ENCODE measurements at places on chromosomes 4 and X. TPM values are rescaled to one million over a fixed set of nuclear protein-coding genes. Genes with fewer than 3 reads are reported as not detected.

DNA sequence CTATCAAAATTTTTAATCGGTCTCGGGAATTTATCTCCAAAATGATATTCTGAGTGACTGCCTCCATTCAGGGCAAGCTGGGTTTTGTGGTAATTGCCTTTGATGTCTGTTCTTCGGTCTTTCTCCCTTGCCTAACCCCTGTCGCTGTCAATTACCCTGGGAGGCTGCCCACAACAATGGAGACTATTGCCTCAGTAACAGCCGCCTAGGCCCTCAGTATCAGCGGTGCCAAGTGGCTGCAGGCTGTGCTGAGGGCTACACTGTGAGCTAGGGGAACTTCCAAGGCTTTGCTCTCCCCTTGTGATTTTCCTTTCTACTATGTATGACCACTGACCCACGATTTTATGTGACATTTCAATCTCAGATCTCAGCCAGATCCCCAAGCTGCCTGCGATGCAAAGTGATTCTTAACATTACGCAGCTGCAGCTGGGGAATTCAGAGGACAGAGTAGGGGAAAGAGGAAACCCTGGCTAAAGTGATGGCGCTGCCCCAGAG is 36.3 kb upstream of the REST start:
- no peak for DNase-seq

GRCh38 chrX:51837921-51838320 is 55.5 kb upstream of the MAGED1 start:
- no peak for DNase-seq

- no peak for DNase-seq
These were observed 239.5 kb downstream of the PRDM5 start for GRCh38 chr4:120682981-120683380.

GRCh38 chr4:27272217-27272616 is 411.6 kb downstream of the STIM2 start:
- no peak for DNase-seq

DNA sequence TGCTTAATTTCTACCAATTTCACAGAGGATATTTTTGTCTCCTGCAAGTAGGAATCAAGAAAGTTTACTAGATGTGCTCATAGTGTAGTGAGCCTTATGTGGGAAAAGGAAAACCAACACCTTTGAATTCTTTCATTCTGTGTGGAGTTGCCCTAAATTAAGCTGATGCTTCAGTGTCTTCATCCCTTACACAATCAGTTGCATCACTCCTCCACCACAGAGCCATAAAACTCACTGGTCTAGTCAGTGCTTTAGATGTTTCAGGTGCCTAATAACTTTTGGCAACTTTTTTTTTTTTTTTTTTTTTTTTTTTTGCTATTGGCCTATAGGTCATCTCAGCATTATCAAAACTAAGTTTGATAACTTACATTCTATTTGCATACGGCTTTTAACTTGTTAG is 41.5 kb downstream of the HHIP start:
- no peak for DNase-seq

- DNase-seq = no peak
These were observed 244.9 kb upstream of the AGA start for GRCh38 chr4:177687117-177687516.

GRCh38 chrX:45849261-45849862 is 648.7 kb upstream of the DIPK2B start:
- DNase-seq = peak; percentile 75

- no peak for DNase-seq
These were observed 62.3 kb upstream of the PGRMC2 start for GRCh38 chr4:128349921-128350320.

DNA sequence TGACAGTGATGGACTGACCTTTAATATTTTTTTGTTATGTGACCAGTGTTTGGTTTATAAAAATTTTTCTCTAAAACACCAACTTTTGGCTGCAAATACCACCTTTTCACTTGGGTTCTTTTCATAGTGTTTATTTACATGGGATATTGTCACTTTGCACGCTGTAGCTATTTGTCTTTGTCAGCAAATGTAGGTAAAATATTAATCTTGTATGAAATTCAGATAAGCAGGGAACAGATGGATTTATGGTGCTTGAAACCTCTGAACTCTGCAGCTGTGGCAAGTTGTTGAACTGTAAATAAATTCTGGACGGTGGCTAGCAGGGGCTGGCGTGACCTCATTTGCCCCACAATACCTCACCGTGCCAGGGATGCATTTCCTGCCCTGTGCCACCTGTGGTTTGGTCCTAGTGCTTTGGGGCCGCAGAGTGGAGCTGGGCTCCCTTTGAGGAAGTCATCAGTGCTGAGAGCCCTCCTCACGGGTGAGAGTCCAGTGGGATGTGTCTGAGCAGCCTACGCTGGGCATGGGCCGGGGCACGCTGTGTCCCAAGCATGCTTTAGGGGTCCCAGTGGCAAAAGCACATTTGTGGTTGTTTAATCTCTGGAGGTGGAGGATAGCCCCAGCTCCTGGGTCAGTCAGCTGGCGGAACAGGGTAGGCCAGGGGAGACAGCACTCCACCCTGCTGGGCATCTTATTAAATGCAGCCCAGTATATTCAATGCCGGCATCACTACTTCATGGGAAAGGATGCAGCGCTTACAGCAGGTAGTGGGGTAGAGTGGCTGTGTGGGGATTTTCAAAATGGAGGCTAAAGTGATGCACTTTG is 108.6 kb downstream of the TBL1X start:
- no peak for DNase-seq

DNA sequence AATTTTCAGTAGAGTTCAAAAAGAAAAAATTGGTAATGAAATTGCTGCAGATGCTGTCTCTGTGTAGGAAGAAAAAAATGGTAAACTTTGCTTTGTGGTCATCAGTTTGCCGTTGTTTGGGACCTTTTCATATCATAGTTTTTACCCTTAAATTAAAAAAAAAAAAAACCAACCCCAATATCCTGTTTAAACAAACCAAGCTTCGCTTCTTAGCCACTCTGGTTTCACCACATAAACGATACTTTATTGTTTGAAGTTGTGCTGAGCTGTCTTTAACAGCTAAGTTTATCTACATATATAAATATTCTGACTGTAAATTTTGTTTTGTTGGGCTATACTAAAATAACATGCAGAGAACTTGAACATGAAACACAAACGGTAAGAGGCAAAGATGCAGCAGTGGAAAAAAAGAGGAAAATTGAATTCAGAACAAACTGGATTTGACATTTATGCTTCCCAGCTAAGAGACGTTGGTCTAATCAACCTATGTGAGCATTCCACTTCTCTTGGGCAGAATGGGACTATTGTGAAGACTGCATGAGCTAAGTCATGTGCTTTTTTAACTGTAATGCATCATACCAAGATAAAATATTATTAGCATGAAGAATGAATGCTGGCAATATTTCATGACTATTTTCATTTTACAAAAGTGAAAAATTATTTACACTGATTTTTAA is 15.7 kb upstream of the H2AZ1 start:
- DNase-seq = no peak

DNA sequence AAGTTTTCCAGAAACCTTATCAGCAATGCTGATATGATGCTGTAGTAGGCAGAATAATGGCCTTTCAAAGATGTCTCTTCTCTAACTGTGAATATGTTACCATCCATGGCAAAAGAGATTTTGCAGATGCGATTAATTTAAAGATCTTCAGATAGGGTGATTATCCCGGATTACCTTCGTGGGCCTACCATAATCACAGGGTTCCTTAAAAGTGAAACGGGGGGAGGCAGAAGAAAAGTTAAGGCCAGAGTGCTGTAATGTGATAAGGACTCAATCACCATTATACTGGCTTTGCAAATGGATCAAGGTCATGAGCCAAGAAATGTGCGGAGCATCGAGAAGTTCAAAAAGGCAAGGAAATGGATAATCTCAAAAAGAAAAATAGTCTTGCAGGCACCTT is 459.6 kb downstream of the CCSER1 start:
- no peak for DNase-seq

DNA sequence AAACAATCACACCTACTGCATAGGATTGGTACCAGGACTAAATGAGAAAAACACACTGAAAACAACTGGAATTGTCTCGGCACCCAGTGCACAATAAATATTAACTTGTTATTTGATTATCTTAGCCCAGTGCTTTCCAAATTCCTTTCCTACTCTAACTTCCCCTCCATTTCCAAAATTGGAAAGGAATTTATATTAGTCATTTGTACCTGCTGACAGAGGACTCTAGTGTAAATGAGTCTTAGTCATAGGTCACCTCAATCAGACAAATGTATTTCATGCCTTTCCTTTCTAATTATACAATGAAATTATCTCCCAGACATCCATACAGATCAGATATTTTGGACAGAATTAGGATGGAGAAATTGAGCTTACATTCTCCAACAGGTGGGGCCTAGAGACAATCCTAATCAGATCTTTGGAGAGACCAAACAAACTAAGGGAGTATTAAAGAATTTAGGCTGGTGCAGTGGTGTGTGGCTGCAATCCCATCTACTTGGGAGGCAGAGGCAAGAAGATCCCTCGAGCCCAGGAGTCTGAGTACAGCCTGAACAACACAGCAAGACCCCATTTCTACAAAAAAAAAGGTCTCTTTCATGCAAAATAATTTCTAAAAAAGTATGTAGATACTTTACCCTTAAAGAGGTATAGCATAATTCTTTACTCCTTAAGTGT is 10.1 kb downstream of the SH3D19 start:
- DNase-seq = peak; percentile 68

DNA sequence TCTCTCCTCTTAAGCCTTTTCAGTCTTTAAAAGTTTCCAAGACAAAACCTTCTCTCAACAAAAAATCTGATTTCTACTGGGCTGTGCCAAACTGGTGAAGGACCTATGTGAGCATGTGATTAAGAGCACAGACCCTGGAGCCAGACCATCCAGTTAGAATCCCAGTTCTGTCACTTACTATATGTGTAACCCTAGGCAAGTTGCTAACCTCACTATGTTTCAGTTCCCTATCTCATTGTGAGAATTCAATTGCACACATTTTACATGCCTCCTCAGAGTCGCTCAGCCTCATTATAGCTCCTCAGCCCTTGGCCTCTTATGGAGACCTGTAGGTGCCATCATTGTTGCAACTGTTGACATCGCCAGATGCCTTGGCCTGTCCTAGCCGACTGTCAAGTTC is 54.1 kb upstream of the VEGFD start:
- no peak for DNase-seq

GRCh38 chr4:37687194-37687562 is 1.0 kb upstream of the RELL1 start:
- DNase-seq = no peak

DNA sequence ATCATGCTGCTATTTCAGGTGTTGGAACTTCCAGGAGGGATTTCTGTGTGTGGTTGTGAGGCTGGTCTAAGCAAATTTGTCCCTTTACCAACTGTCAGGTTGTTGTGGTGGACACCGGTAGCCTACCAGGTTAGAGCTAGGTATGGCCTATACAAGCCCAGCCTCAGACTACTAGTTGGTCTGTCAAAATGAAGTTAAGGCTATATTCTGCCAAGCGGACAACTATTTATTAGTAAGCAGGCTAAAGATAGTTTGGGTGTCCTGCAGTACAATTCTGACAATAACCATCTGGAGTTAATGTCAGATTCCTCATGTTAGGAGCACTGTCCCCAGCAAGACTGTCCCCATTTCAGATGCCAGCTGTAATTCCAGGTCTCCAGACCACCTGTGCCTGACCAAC is 13.9 kb upstream of the ENPP6 start:
- no peak for DNase-seq

DNA sequence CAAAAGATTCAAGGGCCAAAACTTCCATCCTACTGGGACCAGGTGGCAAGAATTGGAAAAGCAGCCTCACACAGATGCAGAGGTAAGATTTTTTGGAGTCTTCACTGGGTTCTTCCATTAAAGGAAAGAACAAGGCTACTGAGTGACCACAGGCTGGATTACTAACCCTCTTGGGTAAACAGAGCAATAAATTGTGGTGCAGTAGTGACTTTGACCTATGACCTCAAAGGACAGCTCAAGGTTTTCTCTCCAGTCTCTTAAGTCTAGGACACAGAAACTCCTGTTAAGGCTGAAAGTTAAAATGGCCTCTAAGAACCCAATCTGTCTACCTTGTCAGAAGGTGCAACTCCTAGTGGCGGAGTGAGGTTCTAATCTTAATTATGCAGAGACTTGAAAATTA is 464.9 kb downstream of the SMARCA1 start:
- DNase-seq = no peak

GRCh38 chr4:183816077-183816476 is 89.0 kb upstream of the STOX2 start:
- no peak for DNase-seq

DNA sequence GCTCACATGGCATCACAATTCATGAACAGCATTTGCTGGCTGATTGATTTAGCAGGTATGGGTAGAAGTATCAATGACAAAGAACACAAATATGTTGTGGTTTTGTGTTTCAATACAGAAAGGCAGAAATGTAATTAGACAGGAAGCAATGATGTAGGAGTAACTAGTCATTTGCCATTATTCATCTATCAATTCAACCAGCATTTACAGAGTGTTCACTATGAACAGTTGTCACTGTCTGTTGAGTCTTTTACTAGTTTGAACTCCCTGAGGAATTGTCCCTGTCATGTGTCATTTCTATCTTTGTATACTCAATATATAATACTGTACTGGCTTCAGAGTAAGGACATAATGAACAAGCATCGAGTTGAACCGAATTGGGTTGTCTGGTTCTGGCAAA is 51.5 kb upstream of the ARHGAP24 start:
- DNase-seq = peak; percentile 49

- no peak for DNase-seq
These were observed 129.7 kb downstream of the TMEM164 start for GRCh38 chrX:110132450-110133114.

DNA sequence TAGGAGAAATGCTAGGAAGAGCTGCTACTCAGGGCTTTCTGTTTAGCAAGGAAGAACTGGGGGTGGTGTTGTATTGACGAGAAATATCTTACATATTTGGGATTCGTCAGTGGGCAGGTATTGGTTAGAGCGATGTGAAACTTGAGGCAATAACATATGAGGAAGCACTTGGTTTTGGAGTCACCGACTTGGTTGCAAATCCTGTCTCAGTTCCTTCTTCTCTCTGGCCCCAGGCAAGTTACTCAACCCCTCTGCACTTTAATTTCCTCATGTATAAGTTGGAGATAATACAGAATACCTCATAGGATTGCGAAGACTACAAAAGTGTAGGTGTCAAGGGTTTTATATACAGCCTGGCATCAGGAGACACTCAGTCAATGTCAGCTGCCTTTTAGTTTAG is 34.1 kb downstream of the GPAT3 start:
- DNase-seq = no peak

Gene HSD17B13
- total RNA-seq = not detected

Gene SH3D19
- total RNA-seq = 22.6 TPM

Gene SSX2
- not detected for total RNA-seq

Gene LANCL3
- total RNA-seq = 1.8 TPM

Gene FAM9C
- total RNA-seq = not detected

Data from HT1080 (cell line).